ENCODE measurements at places on chromosomes 12 and 14. TPM values are rescaled to one million over a fixed set of nuclear protein-coding genes. Genes with fewer than 3 reads are reported as not detected.

DNA sequence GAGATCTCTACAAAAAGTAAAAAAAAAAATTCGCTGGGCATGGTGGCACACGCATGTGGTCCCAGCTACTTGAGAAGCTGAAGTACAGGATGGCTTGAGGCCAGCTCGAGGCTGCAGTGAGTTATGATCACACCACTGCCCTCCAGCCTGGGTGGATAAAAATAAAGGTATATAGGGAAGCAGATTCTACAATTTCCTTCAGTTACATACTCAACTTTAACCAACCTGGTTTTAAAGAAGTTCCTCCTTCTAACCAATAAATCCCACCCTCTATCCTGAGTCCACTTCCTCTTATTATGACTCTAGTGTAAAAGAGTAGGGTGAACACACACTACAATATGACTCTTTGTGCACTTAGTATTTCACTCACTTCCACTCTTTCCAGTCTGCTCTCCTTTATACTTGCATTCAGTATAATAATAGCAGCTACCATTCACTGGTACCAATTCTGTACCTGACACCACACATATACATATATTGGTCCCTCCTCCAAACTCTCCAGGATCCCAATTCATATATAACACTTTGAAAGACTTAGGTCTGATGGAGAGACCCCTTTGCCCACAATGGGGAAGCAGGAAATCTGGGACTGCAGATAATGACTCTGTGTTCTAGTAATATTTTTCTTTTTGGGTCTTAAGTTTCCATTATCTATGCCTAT, 2.3 kb downstream of the ARF3 start:
- H3K27me3 ChIP-seq: no peaks in the 10 kb centered on the region
- H3K36me3 ChIP-seq: no peaks in the 10 kb centered on the region
- no peak overlapping the region for H3K27ac ChIP-seq
- DNase-seq: no peak
- no peak overlapping the region for H3K4me3 ChIP-seq

DNA sequence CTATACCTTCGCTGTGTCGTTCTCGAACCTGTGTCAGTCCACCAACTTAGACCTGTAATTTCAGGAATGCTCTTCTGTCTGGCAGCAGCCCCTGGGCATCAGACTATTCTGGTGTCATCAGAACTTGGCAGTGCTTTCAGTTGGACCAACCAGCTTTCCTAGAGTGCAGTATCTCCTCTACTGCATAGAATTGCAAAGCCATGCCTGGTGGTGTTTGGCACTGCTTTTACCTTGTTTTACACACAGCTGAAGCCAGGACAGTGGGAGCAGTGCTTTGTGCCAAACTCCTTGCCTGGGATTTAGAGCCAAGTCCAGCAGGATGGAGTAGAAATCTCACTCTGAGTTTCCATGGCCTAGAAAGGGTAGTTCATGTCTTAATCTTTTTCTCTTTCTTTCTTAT, 1.5 kb downstream of the FLVCR2 start:
- H3K4me1 ChIP-seq: no peaks in the 10 kb centered on the region
- H3K4me3 ChIP-seq: peak overlapping the region; percentile 87
- H3K36me3 ChIP-seq: no peaks in the 10 kb centered on the region
- H3K27me3 ChIP-seq: no peaks in the 10 kb centered on the region

DNA sequence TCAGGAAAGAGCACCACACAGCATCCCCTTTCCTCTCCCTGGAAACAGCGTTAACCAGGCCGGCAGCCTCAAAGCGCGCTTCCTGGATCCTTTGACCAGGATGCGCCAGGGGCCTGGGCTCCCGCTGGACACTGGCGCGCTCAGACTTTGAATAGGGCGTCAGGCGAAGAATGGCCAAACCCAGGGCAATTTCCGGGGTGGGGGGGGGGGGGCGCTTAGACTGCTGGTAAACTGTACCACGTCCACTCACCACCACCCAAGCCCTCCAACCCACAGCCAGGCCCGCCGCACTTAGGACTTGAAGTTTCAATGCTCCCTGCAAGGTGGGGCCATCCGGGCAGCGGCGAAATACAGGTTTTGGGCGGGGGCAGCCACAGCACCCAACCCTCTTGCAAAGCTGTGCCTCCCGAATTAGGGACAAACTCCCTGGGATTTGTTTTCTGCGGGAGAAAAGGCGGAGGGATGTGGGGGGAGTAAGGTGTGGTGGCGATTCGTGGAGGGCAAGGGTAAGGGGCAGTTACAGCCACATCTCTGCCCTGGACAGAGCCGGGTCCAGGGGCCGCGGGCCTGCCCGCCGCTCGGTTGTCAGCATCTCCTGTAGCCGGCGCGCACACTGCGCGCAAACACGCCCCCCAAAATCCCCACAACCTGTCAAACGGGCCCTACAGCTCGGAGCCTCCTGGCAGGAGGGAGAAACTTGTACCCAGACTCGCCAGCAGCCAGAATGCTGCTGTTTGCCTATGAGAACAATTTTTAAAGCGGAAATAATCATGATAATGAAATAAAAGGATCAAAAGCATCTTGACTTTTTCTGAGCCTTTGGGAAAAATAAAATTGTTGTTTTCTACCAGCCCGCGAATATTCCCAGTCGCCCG, 958 bp downstream of the RTN1 start:
- peak overlapping the region; percentile 41 for H3K4me3 ChIP-seq
- no peak for DNase-seq
- H3K4me1 ChIP-seq: peaks cover 6% of the 10 kb centered on the region
- peaks cover 8% of the 10 kb centered on the region for H3K27me3 ChIP-seq
- H3K27ac ChIP-seq: no peak overlapping the region

- H3K27me3 ChIP-seq: no peaks in the 10 kb centered on the region
- DNase-seq: no peak
- no peaks in the 10 kb centered on the region for H3K4me1 ChIP-seq
- no peak overlapping the region for H3K27ac ChIP-seq
- H3K4me3 ChIP-seq: no peak overlapping the region
Measured at GRCh38 chr12:24057920-24058476, 108.5 kb upstream of the SOX5 start.

- no peaks in the 10 kb centered on the region for H3K4me1 ChIP-seq
- no peaks in the 10 kb centered on the region for H3K36me3 ChIP-seq
- H3K27ac ChIP-seq: no peak overlapping the region
- H3K4me3 ChIP-seq: no peak overlapping the region
- DNase-seq: no peak
Measured at GRCh38 chr12:105840384-105840783, 298.4 kb downstream of the NUAK1 start.

- DNase-seq: no peak
- H3K36me3 ChIP-seq: no peaks in the 10 kb centered on the region
- H3K4me3 ChIP-seq: no peak overlapping the region
- H3K4me1 ChIP-seq: no peaks in the 10 kb centered on the region
Measured at GRCh38 chr12:39807043-39807442, 187.4 kb upstream of the ABCD2 start.

- H3K27me3 ChIP-seq: no peaks in the 10 kb centered on the region
- peak overlapping the region; percentile 72 for H3K4me3 ChIP-seq
- H3K36me3 ChIP-seq: no peaks in the 10 kb centered on the region
- H3K4me1 ChIP-seq: no peaks in the 10 kb centered on the region
- peak overlapping the region; percentile 96 for H3K27ac ChIP-seq
Measured at GRCh38 chr12:12718853-12719252, 1.7 kb downstream of the CDKN1B start.

DNA sequence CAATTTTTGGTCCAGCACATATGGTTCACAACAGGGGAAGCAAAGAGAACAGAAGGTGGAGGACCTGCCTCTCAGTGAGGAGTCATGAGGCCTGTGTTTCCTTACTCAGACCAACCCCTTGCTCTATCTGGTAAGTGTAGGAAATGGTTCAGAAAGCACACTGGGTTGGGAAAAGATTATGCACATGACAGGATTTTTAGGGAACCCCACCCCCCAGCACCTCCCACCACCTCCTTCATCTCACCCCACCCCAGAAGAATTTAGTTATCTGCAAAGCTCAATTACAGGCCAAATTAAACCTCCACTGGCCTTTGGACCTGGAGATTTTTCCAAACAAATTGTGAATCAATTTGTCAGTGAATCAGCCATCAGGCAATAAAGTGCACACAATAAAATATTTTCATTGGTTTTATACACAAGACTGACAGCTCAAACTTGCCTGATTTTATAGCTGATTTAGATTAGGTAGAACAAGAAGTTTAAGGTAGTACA, 132.8 kb downstream of the DACT1 start:
- DNase-seq: no peak
- no peaks in the 10 kb centered on the region for H3K4me1 ChIP-seq
- H3K27me3 ChIP-seq: no peaks in the 10 kb centered on the region
- no peak overlapping the region for H3K4me3 ChIP-seq
- H3K27ac ChIP-seq: no peak overlapping the region

DNA sequence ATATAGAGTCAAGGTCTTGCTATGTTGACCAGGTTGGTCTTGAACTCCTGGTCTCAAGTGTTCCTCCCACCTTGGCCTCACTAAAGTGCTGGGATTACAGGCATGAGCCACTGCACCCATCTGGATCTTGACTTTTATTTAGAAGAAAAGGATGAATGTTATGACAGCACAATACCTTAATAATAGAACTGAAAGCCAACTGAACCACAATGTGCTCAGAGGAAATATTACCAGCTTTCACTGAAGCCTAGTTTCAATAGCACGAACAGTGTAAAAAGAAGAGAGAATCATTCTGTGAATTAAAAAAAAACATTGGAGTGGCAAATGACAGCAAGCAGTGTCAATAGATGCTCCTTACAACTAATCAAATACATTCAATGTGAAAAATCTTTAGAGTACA, 239.2 kb upstream of the RMST start:
- no peak overlapping the region for H3K4me3 ChIP-seq
- H3K36me3 ChIP-seq: no peaks in the 10 kb centered on the region
- no peak overlapping the region for H3K27ac ChIP-seq
- no peaks in the 10 kb centered on the region for H3K4me1 ChIP-seq
- no peak for DNase-seq

- H3K27ac ChIP-seq: no peak overlapping the region
- no peak overlapping the region for H3K4me3 ChIP-seq
- no peaks in the 10 kb centered on the region for H3K36me3 ChIP-seq
- no peaks in the 10 kb centered on the region for H3K4me1 ChIP-seq
- no peak for DNase-seq
Measured at GRCh38 chr14:33163109-33163508, 224.4 kb downstream of the NPAS3 start.

- DNase-seq: no peak
- no peaks in the 10 kb centered on the region for H3K4me1 ChIP-seq
- no peaks in the 10 kb centered on the region for H3K36me3 ChIP-seq
- H3K4me3 ChIP-seq: no peak overlapping the region
- no peak overlapping the region for H3K27ac ChIP-seq
Measured at GRCh38 chr14:75905147-75905904, 76.5 kb downstream of the TGFB3 start.

DNA sequence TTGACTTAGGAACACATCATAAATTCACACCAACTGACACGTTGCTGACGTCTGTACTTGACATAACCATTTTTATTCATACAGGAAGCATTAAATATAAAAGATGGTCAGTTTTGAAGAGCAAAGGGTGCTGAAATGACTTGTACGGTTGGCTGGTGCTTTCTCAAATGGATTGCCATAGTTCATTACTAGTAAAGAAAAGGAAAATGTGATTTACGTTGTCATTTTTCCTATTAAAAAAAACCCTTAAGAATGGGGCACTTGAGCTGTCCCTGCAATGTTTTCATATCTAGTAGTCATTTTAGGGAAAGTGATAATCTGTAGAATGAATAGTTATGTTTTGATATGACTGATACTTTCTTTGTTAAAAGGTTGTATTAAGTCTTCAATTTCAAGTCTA, 22.5 kb upstream of the MANSC4 start:
- H3K4me1 ChIP-seq: no peaks in the 10 kb centered on the region
- no peaks in the 10 kb centered on the region for H3K36me3 ChIP-seq
- H3K4me3 ChIP-seq: no peak overlapping the region
- DNase-seq: no peak
- no peak overlapping the region for H3K27ac ChIP-seq
- H3K27me3 ChIP-seq: no peaks in the 10 kb centered on the region

DNA sequence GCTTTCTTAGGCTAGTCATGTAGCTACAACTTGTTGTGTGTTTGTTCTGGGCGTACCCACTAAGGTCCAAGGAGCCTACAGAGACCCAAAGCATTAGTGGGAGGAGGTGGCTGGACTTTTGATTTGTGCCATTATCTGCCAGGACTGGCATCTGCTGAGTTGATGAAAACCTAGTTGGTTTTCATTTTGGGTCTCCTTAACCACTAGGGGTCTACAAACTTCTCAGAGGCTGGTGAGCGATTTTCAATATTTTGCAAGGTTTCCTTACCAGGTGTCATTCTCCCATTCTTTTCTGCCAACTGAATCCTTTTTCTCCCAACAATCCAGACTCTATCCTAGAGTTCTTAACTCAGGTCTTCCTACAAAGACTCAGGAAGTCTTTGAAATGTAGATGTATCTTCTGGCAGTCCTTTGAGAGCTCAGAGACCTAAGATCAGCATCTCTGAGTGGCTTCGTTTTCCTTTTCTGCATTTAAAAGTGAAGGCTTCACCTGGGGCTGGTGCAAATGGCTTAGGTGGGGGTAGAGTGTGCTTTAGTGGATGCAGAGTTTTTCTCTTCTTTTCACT, 150.0 kb upstream of the RMST start:
- no peak overlapping the region for H3K27ac ChIP-seq
- DNase-seq: no peak
- no peaks in the 10 kb centered on the region for H3K36me3 ChIP-seq
- H3K4me1 ChIP-seq: no peaks in the 10 kb centered on the region
- H3K27me3 ChIP-seq: no peaks in the 10 kb centered on the region

DNA sequence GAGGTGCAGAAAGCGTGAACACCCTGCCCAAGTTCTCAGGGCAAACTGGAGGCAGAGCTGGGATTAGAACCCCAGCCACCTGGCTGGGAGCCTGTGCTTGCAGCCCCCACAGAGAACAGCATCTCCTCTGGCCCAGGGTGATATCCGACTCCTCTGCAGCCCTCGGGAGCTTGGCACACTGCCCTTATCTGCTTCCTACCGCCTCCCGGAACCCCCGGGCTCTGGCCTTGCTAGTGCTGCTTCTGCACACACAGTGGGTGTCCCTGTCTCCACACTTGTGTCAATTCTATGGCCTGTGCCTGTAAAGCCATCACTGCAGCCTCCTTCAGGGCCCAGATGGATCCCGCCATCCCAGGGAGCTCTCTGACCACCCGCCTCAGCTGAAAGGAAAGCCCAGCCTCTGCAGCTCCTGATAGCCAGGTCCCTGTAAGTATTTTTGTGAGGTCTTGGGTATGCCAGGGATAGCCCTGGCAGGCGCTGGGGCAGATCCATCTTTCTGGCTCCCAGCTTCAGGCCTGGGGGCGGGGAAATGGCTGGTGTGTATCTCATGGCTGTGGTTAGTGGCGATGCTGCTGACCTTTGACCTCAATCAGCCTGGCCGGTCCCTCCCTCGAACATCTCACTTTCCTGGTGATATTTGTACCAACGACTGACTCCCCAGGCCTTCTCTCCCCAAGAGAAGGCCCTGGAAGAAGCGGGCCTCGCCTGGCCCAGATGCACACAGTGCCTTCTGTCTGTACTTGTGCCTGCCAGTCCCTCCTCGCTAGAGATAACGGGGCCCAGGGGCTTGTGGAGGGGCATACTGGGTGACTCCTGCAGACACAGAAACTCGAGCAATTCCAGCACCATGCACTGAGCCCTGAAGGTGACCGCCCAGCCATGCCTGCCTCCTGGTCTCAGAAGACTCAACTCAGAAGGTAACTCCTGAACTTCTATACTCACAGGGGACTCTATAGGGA, 183.8 kb downstream of the CALM1 start:
- H3K4me1 ChIP-seq: no peaks in the 10 kb centered on the region
- no peaks in the 10 kb centered on the region for H3K36me3 ChIP-seq
- no peak overlapping the region for H3K4me3 ChIP-seq
- DNase-seq: no peak
- H3K27me3 ChIP-seq: no peaks in the 10 kb centered on the region

Gene FZD10
- total RNA-seq: 1.2 TPM

Gene TROAP
- total RNA-seq: 11.6 TPM

Gene SETD1B
- 15.4 TPM for total RNA-seq

Gene CLEC14A
- total RNA-seq: 4.0 TPM

Gene RNASE1
- 131 TPM for total RNA-seq

Gene SLCO1B1
- total RNA-seq: not detected
